ENCODE measurements at places on chromosomes 13 and 19. TPM values are rescaled to one million over a fixed set of nuclear protein-coding genes. Genes with fewer than 3 reads are reported as not detected.

SYNE4 gene
- total RNA-seq: 4.4 TPM

SLITRK5 gene
- under 0.01 TPM for total RNA-seq

MTRF1 gene
- 6.9 TPM for total RNA-seq

MAST1 gene
- total RNA-seq: 1.5 TPM

PDE4C gene
- total RNA-seq: not detected

LILRA5 gene
- not detected for total RNA-seq

ICAM4 gene
- total RNA-seq: not detected

SPPL2B gene
- 25.8 TPM for total RNA-seq

SNRPD2 gene
- total RNA-seq: 331 TPM

ZSWIM9 gene
- total RNA-seq: 2.8 TPM

KLHL1 gene
- total RNA-seq: not detected

CCNA1 gene
- 0.22 TPM for total RNA-seq

ZNF573 gene
- 2.0 TPM for total RNA-seq

SPACA4 gene
- total RNA-seq: not detected

WDR87 gene
- total RNA-seq: not detected

UBE2L5 gene
- total RNA-seq: not detected

ZNF805 gene
- 7.8 TPM for total RNA-seq

MCF2L gene
- total RNA-seq: 10.8 TPM

SIGLEC10 gene
- total RNA-seq: not detected

CYP2F1 gene
- total RNA-seq: not detected

All from epithelial cell of proximal tubule (primary cell).